SHP77 (cell line): ENCODE measurements at places on chromosomes 12 and 14.

- DNase-seq: no peak
Observed at GRCh38 chr12:117679776-117680175, 289.0 kb downstream of the KSR2 start.

GRCh38 chr12:126704609-126705008 is 1562.4 kb upstream of the TMEM132C start:
- peak; percentile 24 for DNase-seq

DNA sequence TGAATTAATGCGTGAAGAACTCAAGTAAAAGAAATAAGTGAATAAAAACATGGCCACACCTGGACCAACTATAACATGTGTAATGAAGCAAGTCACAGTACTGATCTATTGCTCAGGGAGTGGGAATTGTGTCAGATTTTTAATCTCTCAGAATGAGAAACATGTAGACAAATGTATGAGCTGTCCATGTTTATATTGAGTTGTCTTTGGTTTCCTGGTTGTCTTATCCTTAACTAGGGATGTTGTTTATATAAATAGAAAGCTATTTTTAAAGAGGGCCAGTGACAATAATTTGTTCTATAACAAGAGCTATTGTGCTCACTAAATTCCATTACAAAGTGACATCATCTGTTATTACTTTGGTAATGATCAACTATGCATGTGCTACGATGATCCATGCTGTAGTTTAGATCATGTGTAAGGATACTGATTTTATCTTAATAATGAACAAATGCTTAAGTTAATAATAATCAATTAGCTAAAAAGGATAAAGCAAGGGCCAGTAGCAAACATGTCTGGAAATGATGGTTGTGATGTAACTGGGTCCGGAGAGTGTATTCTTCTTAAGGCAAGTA is 91.3 kb upstream of the RTL1 start:
- DNase-seq: no peak

DNA sequence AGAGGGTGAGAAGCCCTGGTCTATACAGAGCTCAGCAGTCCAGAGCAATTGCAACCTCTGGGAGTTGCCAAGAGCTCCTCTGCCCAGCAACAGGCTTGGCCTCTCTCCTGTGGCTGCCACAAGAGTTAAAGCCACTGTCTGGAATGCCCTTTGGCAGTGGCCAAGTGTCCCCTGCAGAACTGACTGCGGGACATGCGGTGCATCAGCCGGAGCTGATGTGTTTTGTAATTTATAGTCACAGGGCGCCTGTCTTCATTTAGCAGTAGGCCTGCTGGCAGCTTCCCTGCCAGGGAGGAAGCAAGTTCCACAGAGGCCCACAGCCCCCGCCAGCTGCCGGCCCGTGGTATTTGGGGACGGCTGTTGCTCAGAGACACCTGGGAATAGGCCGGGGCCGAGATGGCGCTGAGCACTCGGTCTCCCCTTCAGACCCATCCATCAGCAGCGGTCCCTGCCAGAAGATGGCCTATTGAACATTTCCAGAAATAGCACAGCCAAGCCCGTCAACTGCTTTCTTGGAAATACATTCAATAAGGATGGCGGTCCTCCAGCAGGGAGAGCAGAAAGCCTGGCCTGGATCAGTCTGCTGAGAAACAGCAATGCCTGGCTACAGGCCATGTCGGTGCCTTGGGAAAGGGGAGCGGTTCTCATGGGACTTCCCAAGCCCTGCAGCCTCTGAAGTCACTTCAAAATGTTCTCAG is 217.4 kb downstream of the CRADD start:
- no peak for DNase-seq

DNA sequence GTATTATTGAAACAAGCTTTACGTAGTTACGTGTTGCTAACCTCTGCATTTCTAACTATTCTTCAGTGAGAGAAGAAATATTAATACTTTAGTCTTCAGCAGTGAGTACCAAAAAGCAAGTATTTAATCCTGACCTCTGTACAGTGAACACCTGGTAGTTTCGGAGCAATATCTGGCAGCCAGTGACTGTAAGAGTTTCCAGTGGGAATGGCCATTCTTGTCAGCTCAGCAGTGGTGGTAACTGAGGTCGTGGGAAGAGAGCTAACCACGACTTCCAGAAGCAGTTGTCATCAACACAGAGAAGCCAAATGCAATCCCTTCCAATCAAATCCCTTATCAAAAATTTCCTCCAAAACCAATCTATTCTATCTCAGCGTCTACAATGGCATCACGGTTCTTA is 1500.2 kb upstream of the FLRT2 start:
- DNase-seq: no peak

- no peak for DNase-seq
Observed at GRCh38 chr12:11967376-11968047, 103.2 kb upstream of the BCL2L14 start.
